NCI-H1930 (cell line): ENCODE measurements at places on chromosomes 4 and X.

GRCh38 chr4:86947501-86948120 lies 12.8 kb downstream of the AFF1 start:
- no peak for DNase-seq

GRCh38 chrX:5242091-5242790 lies 986.4 kb downstream of the NLGN4X start:
- DNase-seq, result no peak

DNA sequence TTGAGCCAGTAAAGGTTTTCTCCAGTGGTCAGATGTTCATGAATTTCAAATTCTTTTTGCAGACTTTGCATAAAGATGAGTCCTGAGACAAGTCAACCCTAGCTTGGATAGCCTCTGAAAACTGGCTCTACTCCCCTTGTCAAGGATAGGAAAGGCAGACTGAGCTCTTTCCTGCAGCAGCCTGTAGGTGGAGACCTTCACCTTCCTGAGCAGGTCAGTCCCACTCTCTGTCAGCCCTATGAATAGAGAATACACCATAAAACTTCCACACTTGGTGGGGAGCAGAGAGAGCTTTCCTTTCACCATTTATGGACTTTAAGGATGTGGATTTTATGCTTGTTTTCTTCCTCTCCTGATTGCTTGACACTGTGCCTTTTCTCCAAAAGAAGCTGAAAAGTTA lies 41.9 kb downstream of the PCDH19 start:
- DNase-seq, result no peak

GRCh38 chrX:39969099-39969818 lies 128.5 kb downstream of the BCOR start:
- DNase-seq, result peak; percentile 29

- no peak for DNase-seq
Observed at GRCh38 chrX:119008110-119008744, 33.8 kb downstream of the LONRF3 start.

- no peak for DNase-seq
Observed at GRCh38 chr4:168637872-168638756, 141.3 kb downstream of the PALLD start.

DNA sequence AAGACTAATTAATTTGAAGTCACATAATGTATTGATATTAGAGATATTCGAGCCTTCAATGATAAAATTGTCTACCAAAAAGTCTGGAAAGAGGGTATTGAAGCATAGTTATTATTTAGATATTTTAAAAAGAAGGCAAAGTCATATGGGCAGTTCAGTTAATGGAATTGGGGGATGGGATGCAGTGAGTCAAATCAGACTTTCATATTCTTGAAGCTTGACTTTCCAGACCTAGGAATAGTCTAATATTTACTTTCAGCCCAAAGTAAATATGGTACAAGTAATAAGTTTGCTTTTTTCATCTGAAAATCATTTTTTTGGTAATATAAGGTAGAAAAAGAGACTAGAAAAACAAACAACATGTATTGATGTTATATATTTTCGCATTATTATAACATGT lies 2017.8 kb downstream of the C4orf33 start:
- DNase-seq, result no peak
